Heart right ventricle (tissue), 16 donors: ENCODE measurements at places on chromosomes 1 and 21. TPM values are rescaled to one million over a fixed set of nuclear protein-coding genes. Genes with fewer than 3 reads are reported as not detected.

Gene AMIGO1
- polyA plus RNA-seq: 4.0 TPM

Gene UBE4B
- 23.4 TPM for polyA plus RNA-seq

- DNase-seq: peak; percentile 62
Measured at GRCh38 chr1:100187912-100188311, 9.9 kb upstream of the LRRC39 start.

- DNase-seq: no peak
Measured at GRCh38 chr1:44655609-44656008, 18.7 kb downstream of the TMEM53 start.

- DNase-seq: peak; percentile 60
Measured at GRCh38 chr1:11664336-11665065, 501 bp downstream of the FBXO6 start.

- DNase-seq: no peak
Measured at GRCh38 chr21:26783466-26784195, 61.6 kb downstream of the ADAMTS1 start.

- DNase-seq: peak; percentile 78
Measured at GRCh38 chr1:226702957-226703831, 35.9 kb downstream of the ITPKB start.

- DNase-seq: no peak
Measured at GRCh38 chr1:61497013-61497412, 227.9 kb downstream of the TM2D1 start.

DNA sequence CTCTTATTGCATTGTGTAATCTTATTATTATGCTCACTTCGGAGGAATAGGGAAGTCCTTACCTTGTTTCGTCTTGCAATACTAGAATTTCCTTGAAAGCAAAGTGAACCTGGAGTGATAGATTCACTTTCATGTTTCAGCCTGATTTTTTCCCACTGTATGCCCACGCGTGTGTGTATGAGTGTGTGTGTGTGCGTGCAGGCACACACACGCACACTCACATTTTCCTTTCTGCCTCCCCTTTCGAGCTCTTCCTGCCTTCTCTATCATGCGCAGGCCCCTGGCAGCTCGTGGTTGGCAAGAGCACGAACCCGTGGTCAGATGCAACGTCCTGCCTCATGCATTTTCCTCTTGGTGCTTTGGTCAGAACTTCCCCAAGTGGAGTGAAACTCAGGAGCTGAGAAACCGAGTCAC lies at the start of gene GCSAML:
GCSAML (plus strand) TSS at position 366 of the 414 bp plus-strand sequence. CDS start 58 bp downstream, outside the sequence.
- DNase-seq: no peak
